Omental fat pad (tissue), 4 donors: ENCODE measurements at places on chromosomes 7 and 10.

DNA sequence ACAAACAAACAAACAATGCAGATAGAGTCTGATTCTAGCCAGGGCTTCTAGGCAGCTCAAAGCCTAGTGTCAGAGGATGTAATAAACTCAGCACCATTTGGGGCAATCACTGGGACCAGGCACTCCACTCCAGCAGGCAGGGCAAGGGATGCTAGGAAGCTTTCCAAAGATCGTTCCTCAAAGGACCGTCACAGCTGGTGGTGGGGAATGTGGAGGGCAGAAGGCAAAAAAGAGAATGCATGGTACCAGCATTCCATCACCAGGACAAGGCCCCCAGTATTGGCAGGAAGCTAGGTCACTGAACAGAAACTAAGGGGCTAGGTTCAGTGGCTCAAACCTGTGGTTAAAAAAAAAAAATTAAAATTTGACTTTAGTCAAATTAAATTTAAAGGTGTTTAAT is 94.2 kb downstream of the CUL2 start:
- no peak for DNase-seq

- no peak for DNase-seq
Observed at GRCh38 chr10:19579761-19580545, 236.3 kb upstream of the PLXDC2 start.

GRCh38 chr10:79898597-79899325 is 50.1 kb downstream of the SFTPD start:
- DNase-seq, result no peak

- DNase-seq, result no peak
Observed at GRCh38 chr7:43849047-43849446, 20.3 kb downstream of the MRPS24 start.

- DNase-seq, result no peak
Observed at GRCh38 chr7:85620936-85621685, 434.3 kb upstream of the SEMA3D start.

GRCh38 chr10:103784723-103785418 is 70.5 kb downstream of the SH3PXD2A start:
- DNase-seq, result no peak

GRCh38 chr7:98816241-98816640 is 53.6 kb downstream of the TMEM130 start:
- DNase-seq, result no peak

DNA sequence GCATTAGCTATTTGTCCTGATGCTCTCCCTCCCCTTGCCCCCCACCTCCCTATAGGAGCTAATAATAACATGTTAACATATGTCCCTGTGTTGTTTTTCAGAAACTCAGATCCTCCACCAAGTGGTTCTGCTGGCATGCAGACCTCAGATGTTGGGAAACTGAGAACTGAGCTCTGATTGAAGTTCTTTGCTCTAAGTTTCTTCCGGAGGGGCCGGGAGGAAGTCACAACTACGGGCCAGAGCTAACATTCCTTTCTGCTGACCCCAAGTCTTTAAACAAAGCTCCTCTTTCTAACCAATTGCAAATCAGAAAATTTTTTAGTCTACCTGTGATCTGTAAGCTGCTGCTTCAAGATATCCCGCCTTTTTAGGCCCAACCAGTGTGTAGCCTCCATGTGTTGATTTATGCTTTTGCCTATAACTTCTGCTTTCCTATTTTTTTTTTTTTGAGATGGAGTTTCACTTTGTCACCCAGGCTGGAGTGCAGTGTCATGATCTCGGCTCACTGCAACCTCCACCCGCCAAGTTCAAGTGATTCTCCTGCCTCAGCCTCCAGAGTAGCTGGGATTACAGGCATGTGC is 66.6 kb downstream of the LYZL1 start:
- no peak for DNase-seq

- DNase-seq, result no peak
Observed at GRCh38 chr7:22252936-22253536, 103.9 kb downstream of the RAPGEF5 start.

DNA sequence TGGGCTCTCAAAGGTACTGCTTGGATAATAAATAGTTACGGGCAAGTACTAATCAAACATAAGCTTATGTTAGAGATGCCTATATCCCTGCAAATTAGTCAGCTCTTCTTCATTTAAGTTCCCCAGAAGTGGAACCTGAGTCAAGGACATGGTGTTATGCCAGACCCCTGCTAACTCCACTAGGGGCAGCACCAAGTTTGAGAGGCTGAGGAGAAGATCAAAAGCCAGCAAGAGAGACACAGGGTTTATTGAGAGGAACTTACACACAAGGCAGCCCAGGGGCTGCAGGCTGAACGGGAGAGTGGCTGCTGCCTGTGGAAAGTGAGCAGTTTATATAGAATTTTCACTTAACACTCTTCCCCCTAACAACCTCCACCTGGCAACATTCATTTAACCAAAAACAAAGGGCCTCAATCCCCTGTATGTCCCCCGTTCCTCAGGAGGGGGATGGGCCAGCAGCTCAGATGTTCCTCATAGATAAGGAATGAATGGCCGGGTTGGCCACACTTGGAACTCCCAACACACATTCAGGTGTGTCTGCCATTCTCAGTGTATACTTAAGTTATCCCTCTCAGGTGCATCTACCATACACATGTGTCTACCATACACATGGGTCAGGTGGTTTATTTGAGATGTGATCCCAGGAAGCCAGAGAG is 62.6 kb upstream of the GHITM start:
- no peak for DNase-seq

GRCh38 chr7:66859794-66860645 is 61.0 kb upstream of the TMEM248 start:
- DNase-seq, result no peak

GRCh38 chr10:104614245-104614831 is 26.8 kb upstream of the SORCS3 start:
- no peak for DNase-seq

- DNase-seq, result peak; percentile 44
Observed at GRCh38 chr10:99845837-99846382, 63.5 kb downstream of the ABCC2 start.

GRCh38 chr10:3720228-3721019 is 64.6 kb downstream of the KLF6 start:
- no peak for DNase-seq

DNA sequence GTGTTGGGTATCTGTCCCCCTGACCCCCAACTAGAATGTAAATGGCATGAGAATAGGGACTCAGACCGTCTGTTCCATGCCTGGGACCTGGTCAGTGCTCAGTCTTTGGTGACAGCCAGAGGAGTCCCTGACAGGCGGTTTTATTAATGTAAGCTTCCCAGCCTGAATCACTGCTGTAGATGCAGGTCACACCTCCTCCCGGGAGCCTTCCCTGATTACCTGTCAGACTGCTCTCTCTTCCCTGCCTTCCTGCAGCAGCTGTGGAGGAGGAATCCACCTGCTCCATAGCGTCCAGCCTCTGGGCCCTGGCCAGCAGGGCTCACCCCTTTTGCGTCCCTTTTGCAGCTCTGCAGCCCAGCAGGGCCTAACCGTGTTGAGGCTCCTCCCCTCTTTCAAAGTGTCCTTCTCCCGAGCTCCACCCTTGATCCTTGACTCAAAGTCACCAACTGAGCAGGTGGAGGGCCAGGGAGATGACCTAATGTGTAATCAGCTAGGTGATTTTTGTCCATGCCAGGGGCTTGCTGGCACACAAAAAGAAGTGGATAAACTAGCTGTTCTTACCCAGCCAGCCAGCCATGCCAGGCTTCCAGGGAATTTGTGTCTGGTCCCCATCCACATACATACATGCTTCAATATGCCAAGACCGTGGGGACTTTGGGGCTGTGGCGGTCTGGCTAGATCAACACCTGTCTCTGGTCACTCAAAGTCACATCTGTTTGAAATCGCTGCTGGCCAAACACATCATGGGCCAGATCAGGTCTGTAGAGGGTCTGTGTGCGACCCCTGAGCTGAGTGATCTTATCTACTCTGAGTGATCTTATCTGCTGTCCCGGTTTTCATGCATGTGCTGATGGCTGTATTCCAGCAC is 195.1 kb downstream of the CCDC3 start:
- no peak for DNase-seq

- DNase-seq, result no peak
Observed at GRCh38 chr10:52568309-52568708, 204.3 kb downstream of the MBL2 start.

DNA sequence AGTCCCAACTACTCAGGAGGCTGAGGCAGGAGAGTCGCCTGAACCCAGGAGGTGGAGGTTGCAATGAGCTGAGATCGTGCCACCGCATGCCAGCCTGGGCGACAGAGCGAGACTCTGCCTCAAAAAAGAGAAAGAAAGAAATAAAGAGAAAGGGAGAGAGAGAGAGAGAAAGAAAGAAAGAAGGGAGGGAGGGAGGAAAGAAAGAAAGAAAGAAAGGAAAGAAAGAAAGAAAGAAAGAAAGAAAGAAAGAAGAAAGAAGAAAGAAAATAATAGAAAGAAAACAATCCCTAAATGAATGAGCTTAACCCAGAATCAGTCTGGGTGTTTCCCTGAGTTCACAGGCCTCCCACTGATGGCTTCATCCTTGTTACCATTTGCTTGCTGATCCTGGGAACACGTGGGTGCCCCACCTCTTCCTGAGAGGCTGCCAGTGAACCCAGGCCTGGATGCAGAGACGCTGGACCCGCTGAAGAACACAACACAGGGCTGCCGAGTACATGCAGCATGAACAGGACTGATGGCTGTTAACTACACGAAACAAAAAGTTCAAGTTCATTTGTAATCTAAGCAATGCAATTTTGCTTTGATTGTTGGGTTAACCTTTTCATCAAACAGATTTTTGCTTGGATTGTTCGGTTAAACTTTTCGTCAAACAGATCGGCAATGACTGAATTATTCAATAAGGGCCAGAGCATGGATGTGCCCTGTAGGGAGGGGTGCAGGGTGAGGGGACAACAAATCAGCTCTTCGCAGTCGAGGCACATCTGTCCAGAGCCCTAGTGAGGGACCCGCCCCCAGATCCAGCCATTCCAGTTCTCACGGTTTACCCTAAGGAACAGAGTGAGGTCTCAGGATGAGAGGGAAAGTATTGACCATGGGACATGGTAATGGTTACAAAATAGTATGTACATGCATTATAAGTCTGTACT is 11.5 kb downstream of the NPFFR1 start:
- DNase-seq, result peak; percentile 1

- no peak for DNase-seq
Observed at GRCh38 chr7:79272066-79272669, 181.3 kb downstream of the MAGI2 start.

DNA sequence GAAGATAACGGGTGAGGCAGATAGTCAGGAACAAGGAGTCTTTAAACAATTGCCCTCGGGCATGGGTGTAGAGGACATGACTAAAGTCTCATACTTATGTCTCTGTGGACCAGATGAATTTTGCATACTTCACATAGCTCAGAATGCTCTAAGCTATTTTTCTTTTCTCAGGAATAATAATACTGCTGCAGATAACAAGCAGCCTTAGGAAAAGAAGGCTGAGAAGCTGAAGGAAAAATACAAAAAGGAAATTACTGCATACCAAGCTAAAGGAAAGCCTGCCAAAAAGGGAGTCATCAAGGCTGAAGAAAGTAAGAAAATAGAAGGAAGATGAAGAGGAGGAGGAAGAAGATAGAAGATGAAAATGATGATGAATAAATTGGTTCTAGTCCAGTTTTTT is 13.4 kb upstream of the ERCC6 start:
- DNase-seq, result no peak

- DNase-seq, result no peak
Observed at GRCh38 chr7:151087245-151088018, 1.2 kb downstream of the AGAP3 start.

DNA sequence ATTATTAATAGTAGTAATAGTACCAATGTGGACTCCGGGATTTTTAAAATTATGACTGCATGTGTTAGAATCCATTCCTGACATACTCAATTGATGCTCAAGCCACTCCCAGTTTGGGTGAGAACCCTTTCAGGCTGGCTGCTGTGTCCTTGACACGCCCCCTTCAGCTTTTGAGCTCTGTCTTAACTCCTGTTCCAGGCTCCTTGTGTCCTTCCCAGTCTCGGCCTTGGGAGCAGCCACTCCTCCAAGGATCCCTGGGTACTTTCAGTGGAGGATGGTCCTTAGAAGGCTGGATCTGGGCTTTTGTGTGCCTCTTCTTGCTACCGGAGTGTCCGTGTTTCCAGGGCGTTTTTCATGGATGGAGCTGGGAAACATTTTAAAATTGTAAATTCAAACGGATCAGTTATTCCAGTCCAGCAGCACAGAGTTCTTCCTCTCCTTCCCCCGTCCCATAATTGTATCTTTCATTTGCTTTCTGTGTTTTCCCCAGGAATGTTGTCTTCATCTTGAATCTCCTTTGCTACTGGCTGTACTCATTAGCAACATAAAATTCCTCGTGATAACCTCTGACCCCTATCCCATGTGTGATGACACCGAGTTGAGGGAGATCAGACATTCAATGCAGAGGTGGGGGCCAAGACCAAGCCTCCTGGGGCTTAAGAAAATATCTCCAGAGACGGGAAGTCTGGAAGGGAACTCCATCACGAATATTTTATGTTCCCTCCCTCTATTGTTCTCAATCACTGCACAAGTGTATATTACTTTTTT is 40.0 kb upstream of the PFKFB3 start:
- DNase-seq, result no peak

GRCh38 chr10:125000366-125001312 is 58.7 kb downstream of the ZRANB1 start:
- DNase-seq, result peak; percentile 5

DNA sequence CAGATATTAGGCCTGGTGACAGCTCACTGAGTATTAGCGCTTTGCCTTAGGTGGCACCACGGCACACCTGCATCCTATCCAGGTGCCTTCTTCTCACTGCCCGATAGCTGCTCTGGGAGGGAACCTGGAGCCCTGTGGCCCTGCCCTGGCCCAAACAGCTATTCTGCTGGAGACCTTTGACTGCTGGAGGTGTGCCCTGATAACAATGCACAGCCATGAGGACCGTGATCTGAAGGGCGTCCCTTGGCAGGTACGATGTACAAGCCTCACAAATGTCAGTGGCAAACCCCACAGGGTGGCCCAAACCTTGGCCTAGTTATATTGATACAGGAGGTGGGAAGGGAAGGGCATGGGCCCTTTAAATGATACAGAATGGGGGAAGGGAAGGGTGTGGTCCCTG is 259.5 kb downstream of the GRID1 start:
- no peak for DNase-seq

GRCh38 chr10:6161921-6162320 is 40.8 kb upstream of the PFKFB3 start:
- no peak for DNase-seq

GRCh38 chr7:127673902-127674301 is 21.9 kb downstream of the SND1 start:
- DNase-seq, result no peak

DNA sequence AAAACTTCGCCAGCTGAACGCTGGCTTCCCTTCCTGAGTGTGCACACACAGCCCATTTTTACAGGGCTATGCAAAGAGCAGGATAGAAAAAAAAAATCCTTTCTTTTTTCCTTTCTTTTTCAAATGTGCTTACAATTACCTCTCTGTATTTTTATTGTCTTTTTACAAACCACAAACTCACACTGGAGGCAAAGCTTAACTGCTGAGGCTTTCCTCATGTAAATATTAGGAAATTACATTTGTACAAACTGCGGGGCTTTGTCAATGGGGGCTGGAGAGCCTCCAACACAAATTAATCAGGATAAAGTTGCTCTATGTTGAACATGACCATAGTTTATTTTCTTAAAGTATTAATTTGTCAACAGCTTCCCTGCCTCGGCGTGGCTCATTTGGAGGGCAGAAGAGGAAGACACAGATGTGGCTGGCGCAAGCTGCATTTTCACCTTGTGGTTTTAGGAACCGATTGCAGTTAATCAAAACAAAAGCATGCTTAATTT is 411.7 kb upstream of the MKI67 start:
- no peak for DNase-seq

GRCh38 chr7:6317797-6318438 is 45.5 kb upstream of the CYTH3 start:
- peak; percentile 25 for DNase-seq
